ENCODE measurements at places on chromosomes 7 and 10. TPM values are rescaled to one million over a fixed set of nuclear protein-coding genes. Genes with fewer than 3 reads are reported as not detected.

DNA sequence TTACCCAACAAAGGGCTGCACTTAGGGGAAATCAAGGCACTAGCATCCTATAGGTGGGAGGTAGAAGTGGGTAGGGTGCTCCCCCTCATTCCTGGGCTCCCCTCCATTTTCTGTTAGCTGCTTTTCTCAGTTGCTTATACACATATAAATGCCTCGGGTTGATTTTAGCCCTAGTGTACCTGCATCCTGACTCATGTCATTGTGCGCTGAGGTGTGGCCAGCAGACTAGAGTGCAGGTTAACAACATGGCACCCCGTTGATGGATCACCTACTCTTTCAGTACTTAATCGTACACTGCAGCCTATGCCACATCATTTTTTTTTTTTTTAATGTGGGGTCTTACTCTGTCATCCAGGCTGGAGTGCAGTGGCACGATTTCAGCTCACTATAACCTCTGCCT, 144.0 kb upstream of the ITGB1 start:
- no peak for DNase-seq

GRCh38 chr7:88106434-88106833, 113.4 kb downstream of the SRI start:
- no peak for DNase-seq

- DNase-seq: no peak
Measured at GRCh38 chr10:51137756-51138529, 63.7 kb downstream of the PRKG1 start.

DNA sequence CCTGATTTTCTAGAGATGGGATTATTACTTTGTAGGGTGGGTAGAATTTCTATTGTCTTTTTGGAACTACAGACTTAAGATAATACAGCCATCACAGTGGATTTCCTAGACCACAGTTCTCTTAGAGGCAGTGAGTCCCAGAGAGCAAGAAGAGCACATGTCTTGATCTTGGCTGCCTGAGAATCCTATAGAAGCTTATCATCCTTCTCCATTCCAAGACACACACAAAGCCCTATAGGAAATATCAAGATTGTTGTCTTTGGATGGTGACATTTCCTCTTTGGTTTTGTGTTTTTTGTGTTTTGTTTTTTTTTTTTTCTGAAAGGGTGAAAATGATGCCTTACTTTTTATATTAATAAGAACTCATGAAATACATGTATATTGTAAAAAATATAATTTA, 143.1 kb downstream of the AHR start:
- DNase-seq: no peak

DNA sequence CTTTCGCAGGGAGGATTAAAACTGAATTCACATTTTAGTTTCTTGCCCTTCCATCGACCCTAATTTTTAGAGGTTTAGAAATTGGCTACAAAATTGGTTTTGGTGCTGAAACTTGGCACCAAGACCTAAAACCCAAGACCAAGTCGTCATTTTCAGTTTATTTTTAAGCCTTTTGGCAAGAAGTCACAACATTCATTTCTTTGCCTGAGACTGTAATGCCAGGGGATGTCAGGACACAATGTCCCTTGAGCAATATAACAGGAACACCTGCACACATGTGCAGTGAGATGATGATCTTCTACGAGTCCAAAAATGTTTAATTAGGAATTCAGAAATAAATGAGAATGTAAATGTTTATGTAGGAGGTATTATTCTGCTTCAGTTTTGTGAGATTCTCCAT, 335.4 kb upstream of the ANKRD30A start:
- DNase-seq: no peak

GRCh38 chr7:119436882-119437281, 836.1 kb upstream of the KCND2 start:
- no peak for DNase-seq

DNA sequence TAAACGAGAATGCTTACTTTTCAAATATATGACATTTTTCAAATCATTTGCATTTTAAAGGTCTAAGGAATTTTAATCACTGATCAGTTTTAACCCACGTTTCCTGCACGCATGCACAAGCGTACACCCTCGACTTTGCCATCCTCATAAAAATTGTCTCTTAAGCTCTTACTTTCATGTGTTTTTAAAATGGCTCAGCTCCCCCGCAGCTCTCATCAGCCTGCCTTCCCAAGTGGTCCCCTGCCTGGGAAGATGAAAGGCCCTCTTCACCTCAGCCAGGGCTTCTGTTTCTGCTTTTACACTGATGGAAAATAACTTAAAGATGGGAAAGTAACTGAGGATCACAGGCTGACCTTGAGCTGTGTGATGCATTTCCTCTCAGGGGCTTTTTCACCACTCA, 131.6 kb upstream of the LSM8 start:
- DNase-seq: no peak

DNA sequence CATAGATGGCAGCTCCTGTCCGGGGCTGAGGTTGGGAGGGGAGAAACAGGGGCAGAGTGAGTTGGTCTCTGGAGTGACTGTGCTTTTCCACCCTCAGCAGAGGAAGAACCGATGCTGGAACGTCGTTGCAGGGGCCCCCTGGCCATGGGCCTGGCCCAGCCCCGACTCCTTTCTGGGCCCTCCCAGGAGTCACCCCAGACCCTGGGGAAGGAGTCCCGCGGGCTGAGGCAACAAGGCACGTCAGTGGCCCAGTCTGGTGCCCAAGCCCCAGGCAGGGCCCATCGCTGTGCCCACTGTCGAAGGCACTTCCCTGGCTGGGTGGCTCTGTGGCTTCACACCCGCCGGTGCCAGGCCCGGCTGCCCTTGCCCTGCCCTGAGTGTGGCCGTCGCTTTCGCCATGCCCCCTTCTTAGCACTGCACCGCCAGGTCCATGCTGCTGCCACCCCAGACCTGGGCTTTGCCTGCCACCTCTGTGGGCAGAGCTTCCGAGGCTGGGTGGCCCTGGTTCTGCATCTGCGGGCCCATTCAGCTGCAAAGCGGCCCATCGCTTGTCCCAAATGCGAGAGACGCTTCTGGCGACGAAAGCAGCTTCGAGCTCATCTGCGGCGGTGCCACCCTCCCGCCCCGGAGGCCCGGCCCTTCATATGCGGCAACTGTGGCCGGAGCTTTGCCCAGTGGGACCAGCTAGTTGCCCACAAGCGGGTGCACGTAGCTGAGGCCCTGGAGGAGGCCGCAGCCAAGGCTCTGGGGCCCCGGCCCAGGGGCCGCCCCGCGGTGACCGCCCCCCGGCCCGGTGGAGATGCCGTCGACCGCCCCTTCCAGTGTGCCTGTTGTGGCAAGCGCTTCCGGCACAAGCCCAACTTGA, 2.7 kb downstream of the REPIN1 start:
- DNase-seq: no peak

DNA sequence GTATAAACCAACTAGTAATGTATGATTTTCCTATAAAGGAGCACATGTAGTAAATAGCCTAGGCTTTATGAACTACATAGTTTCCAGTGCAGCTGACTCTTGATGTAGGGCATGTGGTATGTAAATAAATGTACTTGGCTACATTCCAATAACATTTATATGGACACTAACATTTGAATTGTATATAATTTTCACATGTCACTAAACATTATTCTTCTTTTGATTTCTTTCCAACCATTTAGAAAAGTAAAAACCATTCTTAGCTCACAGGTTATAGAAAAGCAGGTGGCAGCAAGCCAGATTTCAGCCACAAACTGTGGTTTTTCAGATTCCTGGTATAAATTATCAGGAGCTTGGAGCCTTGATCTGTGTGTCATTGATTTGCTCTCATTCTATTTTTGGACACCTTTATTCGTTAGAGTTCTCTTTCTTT, 1182.0 kb downstream of the CNTNAP2 start:
- no peak for DNase-seq

DNA sequence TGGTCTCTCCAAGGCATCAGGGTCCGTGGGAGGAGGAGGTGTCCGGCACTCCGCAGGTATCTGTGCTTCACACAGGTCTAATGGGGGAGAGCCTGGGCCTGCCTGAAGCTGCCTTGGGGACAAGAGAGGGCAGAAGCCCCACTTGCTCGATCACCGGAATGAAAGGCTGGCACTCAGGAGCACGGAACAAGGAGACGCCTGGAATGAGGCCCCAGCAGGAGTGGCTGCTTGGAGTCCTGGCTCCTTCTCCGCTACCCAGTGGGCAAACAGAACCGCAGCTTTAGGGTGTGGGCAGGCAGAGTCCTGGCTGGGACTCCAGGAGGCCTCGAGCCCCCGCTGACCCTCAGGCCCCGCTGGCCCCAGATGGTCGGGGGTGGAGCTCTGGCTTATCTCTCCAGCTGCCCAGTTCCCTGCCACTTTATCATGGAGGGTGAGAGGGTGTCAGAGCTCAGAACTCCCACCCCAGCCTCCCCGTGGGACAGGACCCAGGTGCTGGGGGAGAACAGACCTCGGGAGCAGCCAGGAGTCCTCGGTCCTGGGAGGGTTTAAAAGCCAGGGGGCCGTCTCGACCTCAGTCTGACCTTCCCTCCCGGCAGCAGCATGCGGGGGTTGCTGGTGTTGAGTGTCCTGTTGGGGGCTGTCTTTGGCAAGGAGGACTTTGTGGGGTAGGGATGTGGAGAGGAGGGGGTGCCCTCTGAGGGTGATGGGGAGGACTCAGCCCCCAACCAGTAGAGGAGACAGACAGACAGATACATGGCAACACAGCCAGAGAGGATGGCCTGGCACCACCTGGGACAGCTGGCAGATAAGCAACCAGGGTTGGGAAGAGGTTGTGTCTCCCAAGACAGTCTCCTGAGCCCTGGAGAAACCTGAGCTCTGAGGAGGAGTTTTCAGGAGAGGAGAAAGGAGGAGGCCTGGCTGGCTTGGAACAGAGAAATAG, at the start of gene CPA1:
TSS of gene CPA1 (plus strand) at position 574 of the 940 bp plus-strand sequence. CDS start at position 601, 27 bp downstream.
- DNase-seq: no peak

DNA sequence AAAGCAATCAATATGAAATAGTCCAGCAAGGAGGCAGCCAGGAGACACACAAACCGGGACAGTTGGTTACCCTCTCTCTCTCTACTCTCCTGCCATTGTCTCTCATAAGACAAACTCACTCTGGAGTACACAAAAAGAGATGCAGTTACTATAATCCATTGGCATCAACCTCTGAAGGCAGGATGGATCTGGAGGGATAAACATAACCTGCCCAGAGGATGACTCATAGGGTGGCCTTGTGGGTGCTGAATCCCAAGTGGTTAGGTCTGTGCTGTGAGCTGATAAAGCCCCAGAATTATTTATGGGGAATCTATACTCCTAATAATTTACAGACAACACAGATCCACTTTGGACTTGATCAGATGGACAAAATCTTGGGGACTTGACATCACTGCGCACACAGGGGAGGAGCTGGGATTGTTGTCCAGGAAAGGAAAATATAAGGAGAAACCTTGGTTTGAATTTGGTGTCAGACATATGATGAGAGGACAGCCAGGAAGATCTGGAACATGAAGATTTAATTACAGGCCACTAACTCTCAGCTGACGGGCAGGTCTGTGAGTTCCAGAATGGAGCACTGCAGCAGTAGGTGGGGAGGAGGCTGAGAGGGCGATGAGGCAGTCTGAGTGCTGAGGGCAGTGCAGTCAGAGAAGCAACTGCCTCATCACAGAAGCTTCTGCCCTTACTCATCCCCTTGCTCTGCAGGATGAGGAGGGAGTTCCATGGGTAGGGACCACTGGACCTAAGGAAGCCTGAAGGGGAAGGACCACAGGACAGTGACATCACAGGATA, 113.9 kb upstream of the PRSS58 start:
- no peak for DNase-seq

- DNase-seq: no peak
Measured at GRCh38 chr7:13198727-13199126, 511.3 kb downstream of the ARL4A start.

DNA sequence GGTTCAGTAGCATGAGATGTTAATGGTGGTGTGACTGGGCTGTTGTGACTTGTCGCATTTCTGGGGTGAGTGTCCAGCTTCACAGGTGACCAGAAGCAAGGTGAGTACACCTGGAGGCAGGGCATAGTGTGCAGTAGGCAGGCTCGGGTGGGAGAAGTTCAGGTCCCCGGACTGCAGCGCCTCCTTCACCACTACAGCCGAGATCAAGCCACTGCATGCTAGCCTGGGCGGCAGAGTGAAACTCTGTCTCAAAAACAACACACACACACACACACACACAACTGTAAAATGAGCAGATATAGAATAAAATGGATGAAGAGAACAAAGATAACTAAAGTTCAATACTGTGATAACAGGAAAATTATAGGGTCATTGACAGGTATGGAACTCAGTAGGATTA, 11.1 kb upstream of the PARD3 start:
- DNase-seq: no peak

- no peak for DNase-seq
Measured at GRCh38 chr7:127862525-127862924, 168.7 kb downstream of the LRRC4 start.

- DNase-seq: no peak
Measured at GRCh38 chr10:132943791-132944404, 1.5 kb upstream of the CFAP46 start.

GRCh38 chr10:31599626-31600504, 280.8 kb downstream of the ZEB1 start:
- DNase-seq: no peak

GRCh38 chr10:62681211-62681940, 123.1 kb upstream of the ADO start:
- no peak for DNase-seq

DNA sequence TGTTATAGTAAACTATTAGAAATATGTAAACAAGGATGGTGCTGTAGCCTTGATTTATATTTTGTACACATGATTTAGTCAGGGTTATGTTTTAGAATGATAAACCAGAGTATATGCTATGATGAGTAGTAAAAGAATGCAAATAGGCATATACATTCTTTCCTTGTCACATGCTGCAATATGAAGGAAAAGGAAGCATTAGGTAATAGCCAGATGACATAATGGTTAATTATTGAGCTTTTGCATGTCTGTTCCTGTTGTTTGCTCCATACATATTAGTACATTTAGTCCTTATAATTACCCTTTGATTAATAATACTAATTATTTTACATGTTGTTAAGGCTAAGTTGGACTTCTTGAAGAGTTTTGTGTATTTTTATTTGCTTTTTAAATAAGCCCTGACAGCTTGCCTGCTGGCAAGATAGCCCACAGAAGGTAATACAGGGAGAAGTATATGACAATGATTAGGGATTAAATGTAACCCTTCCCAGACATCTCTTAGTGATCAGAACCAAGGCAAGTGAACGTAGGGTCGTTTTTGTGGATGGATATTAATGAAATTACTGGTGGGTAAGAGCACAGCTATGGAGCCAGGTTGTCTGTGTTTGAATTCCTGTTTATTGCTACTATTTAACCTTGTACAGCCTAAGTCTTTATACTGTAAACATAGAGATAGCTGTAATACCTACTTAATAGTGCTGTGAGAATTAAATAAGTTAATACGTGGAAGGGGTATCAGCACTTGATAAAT, 68.4 kb downstream of the PHTF2 start:
- DNase-seq: no peak

Gene NPFFR1
- total RNA-seq: not detected

Gene TMEM270
- total RNA-seq: 1.1 TPM

Gene WEE2
- not detected for total RNA-seq

Gene PNPLA8
- total RNA-seq: 31.4 TPM

Gene CPXM2
- total RNA-seq: 48.2 TPM

Gene EGR2
- 1.5 TPM for total RNA-seq

Gene TMEM184A
- total RNA-seq: 0.29 TPM

Gene CALCR
- 0.26 TPM for total RNA-seq

Gene FAM25A
- not detected for total RNA-seq

Gene GRM8
- total RNA-seq: 3.9 TPM

All from uterus (tissue), 4 donors.